ENCODE measurements at places on chromosomes 1 and 21. TPM values are rescaled to one million over a fixed set of nuclear protein-coding genes. Genes with fewer than 3 reads are reported as not detected.

RGSL1 gene
- total RNA-seq = not detected

- DNase-seq = no peak
Measured at GRCh38 chr1:176531036-176531435, 68.1 kb downstream of the PAPPA2 start.

GJA4 gene
- total RNA-seq = 4.1 TPM

GRCh38 chr21:40445349-40445921, 401.5 kb downstream of the DSCAM start:
- DNase-seq = no peak

- DNase-seq = no peak
Measured at GRCh38 chr1:121517586-121518230, 332.9 kb downstream of the SRGAP2C start.

Data from mucosa of descending colon (tissue), 3 donors.